ENCODE measurements at places on chromosomes 11 and 22. TPM values are rescaled to one million over a fixed set of nuclear protein-coding genes. Genes with fewer than 3 reads are reported as not detected.

C22orf15 gene
- 18.7 TPM for total RNA-seq

GUCY1A2 gene
- total RNA-seq: 10.0 TPM

- no peak for DNase-seq
- no peak overlapping the region for H3K4me3 ChIP-seq
- H3K27me3 ChIP-seq: no peaks in the 10 kb centered on the region
- H3K4me1 ChIP-seq: no peaks in the 10 kb centered on the region
- no peaks in the 10 kb centered on the region for H3K36me3 ChIP-seq
- H3K27ac ChIP-seq: no peak overlapping the region
Observed at GRCh38 chr11:13091804-13092203, 82.7 kb downstream of the RASSF10 start.

SAA1 gene
- total RNA-seq: 260 TPM

CLDN5 gene
- 157 TPM for total RNA-seq

- H3K36me3 ChIP-seq: peaks cover 29% of the 10 kb centered on the region
- peaks cover 6% of the 10 kb centered on the region for H3K4me1 ChIP-seq
- DNase-seq: no peak
- H3K27me3 ChIP-seq: no peaks in the 10 kb centered on the region
- H3K27ac ChIP-seq: no peak overlapping the region
Observed at GRCh38 chr11:77697865-77698264, 60.3 kb upstream of the CLNS1A start.

GRCh38 chr22:22893077-22893805, 5.6 kb downstream of the IGLL5 start:
- no peak overlapping the region for H3K4me3 ChIP-seq
- H3K4me1 ChIP-seq: no peaks in the 10 kb centered on the region
- DNase-seq: no peak

GRCh38 chr22:19755722-19756287, 4.8 kb upstream of the TBX1 start:
- no peak for DNase-seq
- H3K36me3 ChIP-seq: no peaks in the 10 kb centered on the region
- H3K27ac ChIP-seq: no peak overlapping the region
- peaks cover 71% of the 10 kb centered on the region for H3K27me3 ChIP-seq

DNA sequence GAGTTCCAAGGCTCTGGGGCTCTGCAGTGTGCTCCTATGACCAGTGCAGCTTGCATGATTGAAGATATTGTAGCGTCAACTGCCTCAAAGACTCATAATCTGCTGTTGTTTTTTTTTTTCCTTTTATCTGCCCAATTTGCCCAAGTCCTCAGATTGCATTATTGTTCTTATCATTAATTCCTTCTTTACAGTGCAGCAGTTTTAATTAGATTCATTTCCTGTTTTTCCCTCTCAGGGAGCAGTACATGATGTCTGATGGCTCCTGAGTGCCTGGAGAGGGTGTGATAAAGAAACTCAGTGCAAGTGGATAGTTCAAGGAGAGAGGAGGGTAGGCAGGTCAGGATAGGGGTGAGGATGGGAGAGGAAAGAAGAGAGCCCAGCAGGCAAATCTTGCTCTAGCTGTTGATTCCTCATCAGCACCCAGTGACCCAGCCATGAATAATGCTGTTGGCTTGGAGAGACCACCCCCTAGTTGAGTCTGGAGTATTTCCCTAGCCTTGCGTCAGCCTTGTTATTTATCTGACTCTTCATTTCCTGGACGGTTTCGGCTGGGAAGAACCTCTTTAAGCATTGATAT, 219.6 kb upstream of the SESN3 start:
- H3K27ac ChIP-seq: no peak overlapping the region
- H3K4me3 ChIP-seq: no peak overlapping the region
- peaks cover 16% of the 10 kb centered on the region for H3K4me1 ChIP-seq
- H3K27me3 ChIP-seq: no peaks in the 10 kb centered on the region
- peak; percentile 74 for DNase-seq
- H3K36me3 ChIP-seq: no peaks in the 10 kb centered on the region

ACER3 gene
- 14.4 TPM for total RNA-seq

- H3K27ac ChIP-seq: peak overlapping the region; percentile 24
- peaks cover 23% of the 10 kb centered on the region for H3K4me1 ChIP-seq
- no peak overlapping the region for H3K4me3 ChIP-seq
- H3K36me3 ChIP-seq: no peaks in the 10 kb centered on the region
- H3K27me3 ChIP-seq: no peaks in the 10 kb centered on the region
- DNase-seq: no peak
Observed at GRCh38 chr22:42908374-42908746, 51.3 kb upstream of the ARFGAP3 start.

DNA sequence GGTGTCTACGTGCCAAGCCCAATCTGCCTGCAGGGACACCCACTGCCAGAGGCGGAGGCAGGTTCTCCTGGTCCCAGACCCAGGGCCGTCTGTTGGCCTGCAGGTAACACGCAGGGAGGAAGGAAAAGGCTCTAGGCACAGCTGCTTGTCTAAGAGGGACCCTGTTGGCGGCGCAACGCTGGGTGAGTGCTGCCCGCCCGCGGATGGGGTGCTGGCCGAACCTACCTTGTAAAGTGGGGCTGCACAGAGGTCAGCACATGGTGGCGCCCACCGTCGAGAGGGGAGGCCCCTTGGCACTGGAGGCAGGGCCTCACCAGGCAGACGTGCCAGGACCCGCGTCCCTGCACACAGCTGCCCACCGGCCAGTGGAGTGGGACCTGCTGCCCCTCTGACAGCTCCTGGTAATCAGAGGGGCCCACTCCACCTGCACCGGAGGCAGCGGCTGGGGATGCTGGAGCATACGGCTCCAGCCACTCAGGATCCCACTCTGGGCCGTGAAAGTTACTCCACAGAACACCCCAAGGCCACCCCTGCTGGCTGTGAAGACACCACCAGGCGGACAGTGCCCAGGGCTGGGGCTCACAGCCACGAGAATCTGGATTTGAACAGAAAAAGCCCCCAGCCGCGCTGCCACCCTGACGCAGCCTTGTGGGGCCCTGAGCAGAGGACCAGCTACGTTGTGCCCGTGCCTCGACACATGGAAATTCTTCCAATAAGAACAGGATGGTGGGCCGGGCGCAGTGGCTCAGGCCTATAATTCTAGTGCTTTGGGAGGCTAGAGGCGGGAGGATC, 24.0 kb downstream of the TBX1 start:
- peaks cover 4% of the 10 kb centered on the region for H3K27me3 ChIP-seq
- no peaks in the 10 kb centered on the region for H3K36me3 ChIP-seq
- no peak for DNase-seq
- H3K4me3 ChIP-seq: no peak overlapping the region
- H3K27ac ChIP-seq: no peak overlapping the region

ARHGAP8 gene
- 12.1 TPM for total RNA-seq

- no peaks in the 10 kb centered on the region for H3K36me3 ChIP-seq
- no peak for DNase-seq
- no peaks in the 10 kb centered on the region for H3K4me1 ChIP-seq
- no peak overlapping the region for H3K27ac ChIP-seq
- H3K27me3 ChIP-seq: no peaks in the 10 kb centered on the region
Observed at GRCh38 chr11:91686281-91686680, 538.3 kb upstream of the FAT3 start.

BCO2 gene
- 8.2 TPM for total RNA-seq

DNA sequence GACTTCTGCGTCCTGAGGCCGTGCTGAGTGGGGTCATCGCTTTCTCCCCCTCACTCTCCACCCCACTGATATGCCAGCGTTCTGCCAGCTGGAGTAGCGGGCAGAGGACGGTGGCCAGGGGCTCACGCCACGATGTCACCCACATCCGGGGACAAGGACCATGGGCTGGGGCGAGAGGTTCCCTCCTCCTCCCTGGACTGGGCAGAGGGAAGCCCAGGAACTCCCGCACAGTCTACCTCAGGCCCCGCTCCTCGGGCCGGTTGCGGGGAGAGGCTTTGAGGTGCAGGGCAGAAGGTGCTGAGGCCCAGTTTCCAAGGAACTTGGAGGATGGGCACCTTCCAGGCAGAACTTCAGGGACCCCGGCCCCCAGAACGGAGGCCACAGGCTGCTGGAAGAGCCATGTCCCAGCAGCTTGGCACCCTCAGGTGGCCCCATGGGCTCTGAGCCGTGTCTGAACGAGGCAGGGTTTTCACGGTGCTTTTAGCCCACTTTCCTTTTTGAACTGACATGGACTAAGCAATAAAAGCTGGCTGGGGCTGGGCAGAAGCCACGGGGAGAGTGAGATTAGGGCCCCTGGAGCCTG, 25.4 kb downstream of the ADAMTS15 start:
- H3K27me3 ChIP-seq: no peaks in the 10 kb centered on the region
- peaks cover 39% of the 10 kb centered on the region for H3K36me3 ChIP-seq

PRAME gene
- total RNA-seq: not detected

CWF19L2 gene
- 31.8 TPM for total RNA-seq

DNA sequence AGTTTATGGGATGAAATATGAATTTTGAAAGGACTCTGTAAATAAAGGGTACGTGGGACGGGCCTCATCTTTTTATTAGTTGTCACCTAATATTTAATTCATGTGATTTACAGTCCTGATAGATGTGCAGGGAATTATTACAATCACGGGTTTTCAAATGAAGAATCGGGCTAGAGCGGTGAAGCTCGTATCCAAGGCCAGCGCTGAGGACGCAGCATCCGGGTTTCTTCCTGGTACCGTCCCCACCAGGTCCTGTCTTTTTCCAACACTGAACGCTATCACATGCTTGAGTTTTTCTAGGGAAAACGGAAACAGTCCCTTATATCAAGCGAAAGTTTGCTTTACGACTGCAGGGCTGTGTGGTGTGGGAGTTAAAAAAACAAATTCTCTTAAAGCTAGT, 787 bp downstream of the SMDT1 start:
- peak overlapping the region; percentile 71 for H3K4me3 ChIP-seq
- H3K36me3 ChIP-seq: peaks cover 15% of the 10 kb centered on the region
- peak; percentile 61 for DNase-seq
- H3K4me1 ChIP-seq: peaks cover 16% of the 10 kb centered on the region

RIC3 gene
- total RNA-seq: 9.4 TPM

DNA sequence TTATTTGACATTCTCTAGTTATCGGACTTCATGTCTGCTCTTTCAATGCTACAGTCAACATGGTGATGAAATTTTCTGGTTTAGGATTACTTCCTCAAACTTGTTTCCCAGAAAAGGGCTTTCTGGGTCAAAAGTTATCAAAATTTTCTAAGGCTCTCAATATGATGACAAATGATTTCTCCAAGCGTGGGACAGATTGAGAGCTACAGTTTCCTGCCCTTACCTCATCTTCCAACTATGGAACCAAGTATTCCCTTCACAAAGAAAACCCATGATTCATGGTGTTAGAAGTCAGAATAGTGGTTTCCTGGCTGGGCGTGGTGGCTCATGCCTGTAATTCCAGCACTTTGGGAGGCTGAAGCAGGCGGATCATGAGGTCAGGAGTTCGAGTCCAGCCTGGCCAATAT, 17.8 kb downstream of the MYO18B start:
- no peak overlapping the region for H3K27ac ChIP-seq
- H3K4me3 ChIP-seq: no peak overlapping the region
- H3K36me3 ChIP-seq: no peaks in the 10 kb centered on the region
- H3K27me3 ChIP-seq: peaks cover 3% of the 10 kb centered on the region
- no peak for DNase-seq
- no peaks in the 10 kb centered on the region for H3K4me1 ChIP-seq

VSIG10L2 gene
- 0.43 TPM for total RNA-seq

GRCh38 chr22:40684728-40685127, 5.4 kb downstream of the MCHR1 start:
- H3K4me3 ChIP-seq: no peak overlapping the region
- peaks cover 5% of the 10 kb centered on the region for H3K27me3 ChIP-seq
- no peak overlapping the region for H3K27ac ChIP-seq
- no peaks in the 10 kb centered on the region for H3K36me3 ChIP-seq
- peaks cover 10% of the 10 kb centered on the region for H3K4me1 ChIP-seq
- no peak for DNase-seq

GRCh38 chr22:19884161-19884953, 29.7 kb upstream of the GNB1L start:
- no peaks in the 10 kb centered on the region for H3K36me3 ChIP-seq
- no peaks in the 10 kb centered on the region for H3K27me3 ChIP-seq
- H3K4me3 ChIP-seq: no peak overlapping the region
- no peak overlapping the region for H3K27ac ChIP-seq
- H3K4me1 ChIP-seq: no peaks in the 10 kb centered on the region
- DNase-seq: peak; percentile 11

SEPTIN3 gene
- total RNA-seq: 0.61 TPM

SMTNL1 gene
- not detected for total RNA-seq

DNA sequence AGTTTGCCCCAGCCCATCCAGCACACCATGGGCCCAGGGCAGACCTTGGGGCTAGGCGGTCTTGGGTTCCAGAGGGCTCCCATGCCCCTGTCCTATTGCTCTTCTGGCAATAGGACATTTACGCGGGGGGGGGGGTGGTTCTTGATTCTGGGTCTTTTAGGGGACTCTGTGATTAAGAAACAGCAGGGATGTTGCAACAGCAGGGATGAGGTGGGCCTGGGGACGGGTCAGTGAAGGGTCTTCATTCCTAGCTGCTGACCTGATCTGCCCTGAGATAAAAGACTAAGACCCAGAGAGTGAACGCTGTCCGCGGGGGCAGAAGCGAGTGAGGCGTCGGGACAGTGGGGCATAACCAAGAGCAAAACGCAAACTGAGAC, 418 bp upstream of the ADAMTS15 start:
- no peaks in the 10 kb centered on the region for H3K27me3 ChIP-seq
- peaks cover 28% of the 10 kb centered on the region for H3K4me1 ChIP-seq
- no peak overlapping the region for H3K4me3 ChIP-seq
- peak overlapping the region; percentile 48 for H3K27ac ChIP-seq

GRCh38 chr11:131326829-131327228, 43.6 kb upstream of the NTM start:
- H3K36me3 ChIP-seq: no peaks in the 10 kb centered on the region
- no peak for DNase-seq
- no peaks in the 10 kb centered on the region for H3K27me3 ChIP-seq
- H3K27ac ChIP-seq: no peak overlapping the region

- no peak overlapping the region for H3K27ac ChIP-seq
- peaks cover 23% of the 10 kb centered on the region for H3K36me3 ChIP-seq
- H3K4me3 ChIP-seq: no peak overlapping the region
- DNase-seq: no peak
- H3K4me1 ChIP-seq: peaks cover under 1% of the 10 kb centered on the region
Observed at GRCh38 chr11:78567209-78567608, 7.5 kb downstream of the NARS2 start.

P2RY2 gene
- total RNA-seq: 3.8 TPM

DNA sequence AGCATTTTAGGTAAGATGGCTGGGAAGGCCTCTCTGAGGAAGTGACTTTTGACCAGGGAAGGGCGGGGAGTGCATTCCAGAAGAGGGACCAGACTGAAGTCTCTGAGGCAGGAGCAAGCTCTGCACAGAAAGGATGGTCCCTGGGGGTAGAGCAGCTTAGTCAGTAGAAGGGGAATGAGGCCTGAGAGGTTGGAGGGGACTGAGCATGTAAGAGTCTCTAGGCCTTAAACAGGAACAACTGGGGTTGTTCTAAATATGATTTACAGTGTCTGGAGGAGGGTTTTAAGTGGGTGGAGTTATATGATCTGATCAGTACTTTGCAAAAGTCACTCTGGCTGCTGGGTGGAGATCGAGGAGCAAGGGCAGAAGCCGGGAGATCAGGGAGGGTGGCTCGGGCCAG, 31.7 kb upstream of the TEF start:
- no peak overlapping the region for H3K27ac ChIP-seq
- no peaks in the 10 kb centered on the region for H3K4me1 ChIP-seq
- peaks cover 23% of the 10 kb centered on the region for H3K36me3 ChIP-seq
- H3K27me3 ChIP-seq: no peaks in the 10 kb centered on the region
- H3K4me3 ChIP-seq: no peak overlapping the region
